ENCODE measurements at places on chromosomes 3 and 15. TPM values are rescaled to one million over a fixed set of nuclear protein-coding genes. Genes with fewer than 3 reads are reported as not detected.
A peak's percentile ranks its signal among the peaks of the same experiment; 100 is the strongest.

ZSCAN2 gene
- 5.3 TPM for total RNA-seq

DNA sequence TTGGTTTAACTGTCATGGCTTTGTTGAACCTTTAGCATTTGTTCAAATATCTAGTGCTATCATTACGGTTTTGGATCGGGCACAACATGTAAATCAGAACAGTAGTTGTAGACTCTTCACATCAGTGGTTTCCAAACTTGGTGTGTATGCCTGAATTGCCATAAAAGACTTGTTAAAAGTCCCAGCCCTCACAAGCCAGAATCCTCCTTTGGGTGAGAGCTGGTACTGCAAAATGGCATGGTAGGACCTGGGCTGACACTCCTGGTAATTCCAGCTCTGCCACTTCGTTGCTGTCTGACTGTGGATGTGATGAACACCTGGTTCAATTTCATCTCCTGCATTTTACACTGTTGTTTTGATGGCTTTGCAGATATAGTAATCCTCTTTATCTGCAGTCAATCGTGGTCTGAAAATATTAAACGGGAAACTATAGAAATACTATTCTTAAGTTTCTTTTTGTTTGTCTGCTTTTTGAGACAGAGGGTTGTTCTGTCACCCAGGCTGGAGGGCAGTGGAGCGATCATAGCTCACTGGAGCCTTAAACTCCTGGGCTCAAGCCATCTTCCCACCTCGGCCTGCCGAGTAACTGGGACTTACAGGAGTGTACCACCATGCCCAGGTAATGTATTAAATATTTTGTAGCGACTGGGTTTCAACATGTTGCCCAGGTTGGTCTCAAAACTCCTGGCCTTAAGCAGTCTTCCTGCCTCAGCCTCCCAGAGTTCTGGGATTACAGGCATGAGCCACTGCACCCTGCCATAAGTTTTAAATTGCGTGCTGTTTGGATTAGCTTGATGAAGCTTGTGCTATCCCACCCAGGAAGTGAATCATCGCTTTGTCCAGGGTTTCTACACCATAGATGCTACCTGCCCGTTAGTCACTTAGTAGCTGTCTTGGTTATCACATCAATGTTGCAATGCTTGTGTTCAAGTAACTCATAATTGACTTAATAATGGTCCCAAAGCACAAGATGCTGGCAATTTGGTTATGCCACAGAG is 61.6 kb downstream of the RAB7A start:
- DNase-seq: no peak

DNA sequence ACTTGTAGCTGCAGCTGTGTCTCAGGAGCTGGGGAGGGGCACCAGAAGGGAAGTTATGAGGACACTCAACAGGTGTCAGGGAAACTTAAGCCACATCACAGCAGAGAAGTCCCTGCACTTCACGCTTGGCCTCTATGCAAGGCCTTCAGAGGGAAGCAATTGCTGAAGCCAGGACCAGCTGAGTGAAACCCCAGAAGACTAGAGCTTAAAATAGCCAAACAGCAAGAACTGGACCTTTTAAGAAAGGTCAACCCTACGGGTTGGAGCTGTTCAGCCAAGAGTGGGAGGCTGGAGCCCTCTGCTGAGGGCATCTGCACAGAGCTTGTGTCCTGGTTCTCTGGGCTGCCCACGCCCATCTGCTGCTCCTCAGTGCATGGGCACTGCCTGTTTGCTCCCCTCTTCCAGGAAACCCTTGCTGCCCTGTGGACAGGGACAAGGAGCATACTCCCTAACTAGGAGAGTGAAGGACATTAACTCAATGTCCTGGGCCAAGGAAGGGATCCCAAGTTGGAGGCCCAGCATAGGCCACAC is 3.9 kb upstream of the GRAMD2A start:
- no peak for DNase-seq

- no peak for DNase-seq
These were observed 2.0 kb downstream of the WNT5A start for GRCh38 chr3:55484801-55485791.

- DNase-seq: no peak
These were observed 33.1 kb downstream of the CDC25A start for GRCh38 chr3:48155122-48155521.

CCR8 gene
- not detected for total RNA-seq

CLDN16 gene
- 2.5 TPM for total RNA-seq

GOLGA6D gene
- total RNA-seq: not detected

- DNase-seq: peak; percentile 87
These were observed at the start of gene APOD for GRCh38 chr3:195583831-195584542. TSS of gene APOD (minus strand) at chr3:195583940. CDS start at chr3:195579461, 4,479 bp downstream.

- DNase-seq: no peak
These were observed 207.7 kb downstream of the SOX2 start for GRCh38 chr3:181919375-181919774.

LEKR1 gene
- total RNA-seq: not detected

GRCh38 chr3:137767538-137768360 is 3.6 kb downstream of the SOX14 start:
- DNase-seq: no peak

GRCh38 chr3:30733696-30734095 is 127.3 kb downstream of the TGFBR2 start:
- DNase-seq: no peak

GRCh38 chr3:133375403-133375745 is 24.5 kb upstream of the BFSP2 start:
- DNase-seq: no peak

GRCh38 chr3:152910211-152910610 is 75.3 kb downstream of the P2RY1 start:
- DNase-seq: no peak

GRCh38 chr15:71385026-71385425 is 269.8 kb downstream of the THSD4 start:
- DNase-seq: no peak

- no peak for DNase-seq
These were observed 195.5 kb upstream of the TMC3 start for GRCh38 chr15:81569286-81570080.

DLEC1 gene
- 2.9 TPM for total RNA-seq

DNA sequence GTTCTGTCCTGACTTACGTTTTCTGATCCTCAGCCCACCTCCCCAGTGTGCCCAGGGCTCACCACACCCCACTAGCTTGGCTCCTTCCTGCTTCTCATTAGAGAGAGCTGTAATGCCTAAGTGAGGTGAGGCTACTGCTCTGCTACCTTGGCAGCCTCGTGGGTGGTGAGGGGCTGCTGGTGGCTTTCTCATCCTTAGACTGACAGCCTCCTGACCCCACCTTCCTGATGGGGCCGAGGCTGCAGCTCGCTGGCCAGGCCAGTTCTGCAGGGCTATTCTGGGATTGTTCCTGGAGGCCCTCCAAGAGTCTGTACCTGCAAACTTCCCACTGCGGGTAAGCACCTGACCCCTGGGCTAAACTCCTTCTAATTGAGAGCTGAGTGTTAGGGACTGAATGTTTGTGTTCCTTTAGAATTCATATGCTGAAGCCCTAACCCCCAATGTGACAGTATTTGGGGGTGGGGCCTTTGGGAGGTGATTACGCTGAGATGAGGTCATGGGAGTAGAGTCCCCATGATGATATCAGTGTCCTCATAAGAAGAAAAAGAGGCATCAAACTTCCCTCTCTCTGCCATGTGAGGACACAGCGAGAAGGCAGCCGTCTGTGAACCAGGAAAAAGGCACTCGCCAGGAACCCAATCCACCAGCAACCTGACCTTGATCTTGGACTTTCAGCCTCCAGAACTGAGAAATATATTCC is 38.1 kb upstream of the IQSEC1 start:
- DNase-seq: no peak

- DNase-seq: no peak
These were observed 125.5 kb downstream of the DIPK2A start for GRCh38 chr3:144097163-144097562.

GRCh38 chr3:107674371-107674770 is 151.6 kb downstream of the BBX start:
- DNase-seq: no peak

DNA sequence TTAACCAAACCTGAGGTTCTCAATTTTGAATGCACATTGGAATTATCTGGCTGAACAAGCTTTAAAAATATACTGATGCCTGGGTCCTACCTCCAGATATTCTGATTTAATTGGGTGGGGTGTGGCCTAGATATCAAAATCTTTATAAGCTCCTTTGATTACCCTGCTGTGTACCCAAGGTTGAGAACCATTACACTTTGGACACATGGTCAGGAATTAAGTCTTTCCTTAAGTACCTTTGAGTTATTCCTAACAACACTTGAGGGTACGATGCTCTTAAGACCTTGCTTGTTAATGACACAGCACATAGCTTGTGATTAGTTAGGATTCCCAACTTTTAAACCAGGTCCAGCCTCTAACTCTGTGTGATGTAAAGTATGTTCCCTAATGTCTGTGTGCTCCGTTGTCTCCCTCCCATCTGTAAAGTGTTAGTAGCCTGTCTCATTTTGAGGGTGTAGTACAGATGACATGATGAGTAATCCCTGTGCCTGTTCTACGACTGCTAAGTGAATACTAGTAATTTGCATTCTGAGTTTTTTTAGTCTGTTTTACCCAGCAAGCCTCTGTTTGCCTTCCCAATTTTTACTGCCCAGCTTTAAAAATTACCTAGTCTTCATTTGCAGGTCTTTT is 154.9 kb downstream of the KLHL25 start:
- DNase-seq: no peak

DNA sequence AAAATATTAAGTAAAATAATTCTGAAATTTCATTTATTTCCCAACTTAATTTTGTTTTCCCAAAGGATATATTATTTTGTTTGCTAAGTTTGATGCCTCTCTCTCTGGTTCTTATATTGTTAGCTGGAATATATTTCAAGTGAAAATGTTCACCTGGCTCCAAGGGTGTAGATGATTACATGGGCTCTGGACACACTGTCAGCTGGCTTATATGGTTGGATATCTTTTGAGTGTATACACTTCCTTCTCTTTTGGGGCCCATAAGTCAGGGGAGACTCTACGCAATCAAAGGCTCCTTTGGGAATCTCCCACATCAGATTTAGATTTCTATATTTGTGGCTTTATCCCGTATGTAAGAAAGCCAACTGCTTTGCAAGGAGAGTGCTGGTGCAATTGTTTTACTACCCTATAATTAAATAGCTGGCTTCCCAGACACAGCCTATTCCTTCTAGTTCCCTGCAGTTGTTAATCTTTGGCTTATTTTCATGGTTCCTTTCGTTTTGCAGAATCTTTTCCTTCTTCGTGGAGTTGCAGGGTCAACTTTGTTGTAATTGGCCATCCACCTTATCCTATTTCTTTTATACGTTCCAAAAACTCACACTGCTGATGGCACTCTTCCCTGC is 225.7 kb downstream of the DPH6 start:
- DNase-seq: no peak

DNA sequence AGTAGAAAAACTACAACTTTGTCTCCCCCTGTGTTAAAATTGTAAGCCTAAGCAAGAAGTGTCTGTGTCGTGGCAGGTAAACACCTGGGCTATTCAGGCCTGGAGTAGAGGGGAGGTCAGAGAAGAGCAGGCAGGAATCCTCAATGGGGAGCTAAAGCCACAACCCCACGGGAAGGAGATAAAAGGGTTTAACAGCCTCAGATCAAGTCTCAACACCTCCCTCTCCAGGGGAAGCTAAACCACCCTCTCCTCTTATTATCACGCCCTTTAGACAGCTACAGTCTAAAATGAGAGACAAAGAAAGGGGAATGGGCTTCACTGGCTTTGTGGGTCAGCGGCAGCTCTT is 11.6 kb downstream of the ETV5 start:
- DNase-seq: no peak

SLC30A4 gene
- 8.1 TPM for total RNA-seq

LTF gene
- 3.9 TPM for total RNA-seq

TMEM207 gene
- not detected for total RNA-seq

DNA sequence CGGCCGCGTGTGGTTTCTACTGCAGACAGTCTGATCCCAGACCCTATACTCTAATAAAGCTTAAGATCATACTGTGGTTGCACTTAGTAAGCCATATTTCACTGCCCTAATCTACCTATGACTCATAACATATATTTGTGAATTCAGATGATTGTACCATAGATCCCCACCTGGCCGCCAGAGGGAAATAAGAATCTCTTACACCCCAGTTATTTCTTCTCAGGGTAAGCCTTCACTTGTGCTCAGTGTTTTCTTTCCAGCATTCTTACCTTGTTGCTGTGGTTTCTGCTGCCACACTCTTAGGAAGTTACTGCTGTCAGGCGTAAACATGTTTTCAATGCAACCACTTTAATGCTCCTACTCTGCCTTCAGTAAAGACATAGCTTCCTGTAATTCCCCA is 105.9 kb downstream of the B3GALNT1 start:
- DNase-seq: no peak

DNA sequence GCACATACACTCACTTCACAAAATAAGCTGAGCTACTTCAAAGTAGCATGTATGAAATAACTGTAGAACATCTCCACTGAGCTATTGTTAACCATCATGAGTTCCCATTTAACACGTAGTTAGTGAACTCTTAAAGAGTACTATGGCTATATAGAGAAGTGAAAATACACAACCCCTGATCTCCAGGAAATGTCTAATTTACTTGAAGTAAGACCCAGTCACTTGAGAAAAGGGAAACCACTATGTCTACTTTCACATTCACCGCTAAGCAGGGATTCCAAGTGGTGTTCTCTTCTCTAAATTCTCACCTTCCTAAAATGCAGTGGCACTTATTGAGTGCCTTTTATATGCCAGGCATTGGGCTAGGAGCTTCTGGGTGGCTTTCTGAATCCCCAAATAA is 35.0 kb upstream of the COLQ start:
- DNase-seq: no peak

TGM4 gene
- total RNA-seq: 0.26 TPM

GRCh38 chr3:4721511-4721911 is 228.4 kb downstream of the ITPR1 start:
- no peak for DNase-seq

GRCh38 chr3:186311441-186311840 is 50.6 kb downstream of the DGKG start:
- no peak for DNase-seq

- DNase-seq: no peak
These were observed 16.8 kb downstream of the SLC25A26 start for GRCh38 chr3:66237552-66237951.

GOLGA6L7 gene
- not detected for total RNA-seq

Measured in lower leg skin (tissue), 4 donors.